GM06990 (cell line): ENCODE measurements at places on chromosomes 6 and 20.

- no peak for DNase-seq
Measured at GRCh38 chr6:163930012-163930411, 515.5 kb downstream of the QKI start.

- DNase-seq: no peak
Measured at GRCh38 chr6:116010790-116011401, 49.8 kb downstream of the FRK start.

DNA sequence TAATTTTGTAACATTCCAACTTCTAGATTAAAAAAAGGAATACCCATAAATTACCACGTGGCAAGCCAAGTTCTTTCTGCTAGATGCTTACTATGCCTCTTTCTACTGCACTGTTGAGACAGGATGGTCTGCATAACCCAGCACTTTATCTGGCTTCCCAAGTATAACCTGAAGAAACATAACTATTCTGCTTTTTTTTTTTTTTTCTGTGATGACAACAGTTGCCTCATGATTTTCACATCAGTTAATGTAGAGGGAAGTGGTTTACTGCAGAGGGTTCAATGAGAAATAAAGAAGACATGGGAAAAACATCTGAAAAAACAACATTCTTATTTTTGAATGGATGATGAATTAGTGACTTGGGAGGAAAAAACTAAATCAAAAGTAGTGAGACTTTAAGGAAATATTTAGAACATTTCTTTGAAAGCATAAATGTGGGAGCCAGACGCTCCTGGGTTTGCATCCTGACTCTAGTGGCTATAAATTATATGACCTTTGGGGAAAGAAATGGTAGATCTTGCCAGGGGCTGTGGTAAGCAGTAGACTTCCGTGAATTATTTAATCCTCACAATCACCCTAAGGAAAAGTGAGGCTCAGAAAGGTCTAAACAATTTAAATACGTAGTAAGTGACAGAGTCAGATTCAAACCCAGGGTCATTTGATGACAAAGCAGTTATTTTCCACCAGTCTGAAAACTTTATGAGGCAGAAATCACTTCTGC, 230.7 kb downstream of the PHACTR1 start:
- DNase-seq: no peak

- DNase-seq: no peak
Measured at GRCh38 chr6:35742842-35743241, 6.0 kb downstream of the ARMC12 start.

- no peak for DNase-seq
Measured at GRCh38 chr6:107698146-107698545, 126.0 kb downstream of the SCML4 start.

GRCh38 chr6:107600936-107601335, 111.0 kb downstream of the SOBP start:
- no peak for DNase-seq

GRCh38 chr20:53291548-53291947, 302.1 kb downstream of the ZNF217 start:
- no peak for DNase-seq

- no peak for DNase-seq
Measured at GRCh38 chr6:118400582-118400981, 147.5 kb upstream of the PLN start.

DNA sequence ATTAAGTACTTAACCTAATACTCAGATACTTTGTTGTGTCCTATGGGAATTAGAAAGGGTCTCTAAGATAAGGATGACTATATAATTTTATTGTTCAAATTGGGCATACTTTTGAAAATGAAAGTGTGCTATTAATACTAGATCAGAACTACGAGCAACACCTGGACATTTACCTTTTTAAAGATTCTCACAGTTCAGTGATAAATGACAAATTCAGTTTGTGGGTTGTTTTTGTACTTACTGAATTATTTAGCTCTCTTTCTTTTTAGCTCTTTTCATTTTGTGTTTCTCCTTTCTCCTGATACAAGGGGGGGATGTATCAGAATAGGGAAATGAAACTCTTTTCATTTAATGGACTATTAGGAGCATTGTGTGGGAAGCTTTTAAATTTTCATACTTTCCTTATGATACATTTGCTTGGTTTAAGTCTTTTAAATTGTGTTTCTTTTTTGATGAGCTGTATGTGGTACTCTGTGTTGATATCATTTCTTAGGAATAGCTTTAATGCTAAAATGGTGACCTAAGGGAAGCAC, 47.5 kb downstream of the PHF3 start:
- peak; percentile 33 for DNase-seq

DNA sequence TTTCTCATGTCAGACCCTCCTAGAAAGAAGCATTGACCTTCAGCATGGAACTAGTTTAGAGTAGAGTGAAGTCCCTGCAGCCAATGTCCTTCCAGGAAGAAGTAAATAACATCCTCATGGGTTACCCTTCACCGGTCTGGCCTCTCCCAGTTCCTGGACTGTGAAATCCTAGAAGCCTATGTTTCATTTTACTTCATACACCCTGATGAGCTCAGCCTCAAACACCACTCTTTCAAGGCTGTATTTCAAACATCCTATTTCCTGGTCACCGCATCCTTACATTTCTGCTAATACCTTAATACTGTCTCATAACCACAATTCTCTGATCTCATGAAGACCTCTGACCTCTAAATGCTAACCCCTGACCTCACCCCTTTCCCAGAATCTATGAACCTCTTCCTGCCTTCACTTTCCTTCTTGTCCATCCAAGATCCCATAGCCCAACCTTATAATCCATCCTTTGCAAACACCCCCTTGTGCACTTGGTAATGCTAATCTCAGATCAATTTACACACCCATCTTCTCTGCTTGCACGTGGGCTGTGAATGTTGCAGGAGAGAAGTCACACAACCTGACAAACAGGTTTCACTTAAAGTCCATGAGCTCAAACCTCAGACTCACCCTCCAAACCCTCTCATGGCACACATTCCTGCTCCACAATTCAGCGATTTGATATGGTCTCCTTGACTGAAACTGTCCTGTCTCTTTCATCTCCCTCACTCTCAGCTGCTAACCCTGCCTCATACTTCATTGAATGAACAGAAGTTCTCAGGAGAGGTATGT, 30.2 kb downstream of the SLC2A10 start:
- no peak for DNase-seq

DNA sequence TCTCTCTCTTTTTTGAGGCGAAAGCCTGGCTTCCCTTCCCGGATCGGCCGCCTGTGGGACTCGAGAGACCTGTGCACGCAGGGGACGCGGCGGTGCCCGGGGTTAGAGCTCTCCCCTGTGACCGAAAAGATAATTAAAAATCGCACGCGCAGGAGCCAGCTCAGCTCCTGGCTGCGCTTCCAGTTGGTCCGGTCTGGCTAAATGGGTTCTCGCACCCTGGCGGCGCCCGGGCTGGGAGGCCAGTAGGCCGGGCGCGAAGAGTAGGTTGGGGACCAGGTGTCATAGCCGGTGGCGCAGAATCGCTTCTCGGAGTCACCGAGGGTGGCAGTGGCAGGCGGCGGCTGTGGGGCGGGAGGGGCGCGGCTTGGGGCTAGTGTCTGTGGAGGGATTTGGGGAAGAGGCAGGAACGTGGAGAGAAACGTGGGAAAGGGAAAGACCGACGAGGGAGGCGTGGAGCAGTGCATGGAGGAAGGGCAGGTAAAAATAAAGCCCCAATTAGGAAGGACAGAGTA, 41.9 kb upstream of the SUPT3H start:
- no peak for DNase-seq

DNA sequence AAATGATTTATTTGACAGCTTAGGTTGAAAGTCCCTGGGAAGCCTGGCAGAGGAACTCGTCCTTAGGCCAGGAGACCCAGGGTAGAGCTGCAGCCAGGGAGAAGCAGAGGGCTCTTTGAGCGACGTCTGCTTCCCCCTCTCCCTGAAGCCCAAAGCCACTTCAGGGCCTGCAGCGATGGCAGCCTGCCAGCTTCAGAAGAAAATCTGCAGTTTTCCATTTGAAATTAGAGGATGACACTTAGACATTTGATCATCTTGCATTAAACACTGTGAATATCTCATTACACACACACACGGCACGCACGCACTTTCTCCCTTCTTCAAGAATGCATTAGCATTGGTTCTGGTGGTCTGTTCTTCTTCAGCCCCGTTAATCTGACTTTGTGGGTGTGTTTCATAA, 96.5 kb downstream of the PLEKHG1 start:
- DNase-seq: no peak

- DNase-seq: peak; percentile 23
Measured at GRCh38 chr6:113564371-113565171, 292.6 kb upstream of the MARCKS start.

DNA sequence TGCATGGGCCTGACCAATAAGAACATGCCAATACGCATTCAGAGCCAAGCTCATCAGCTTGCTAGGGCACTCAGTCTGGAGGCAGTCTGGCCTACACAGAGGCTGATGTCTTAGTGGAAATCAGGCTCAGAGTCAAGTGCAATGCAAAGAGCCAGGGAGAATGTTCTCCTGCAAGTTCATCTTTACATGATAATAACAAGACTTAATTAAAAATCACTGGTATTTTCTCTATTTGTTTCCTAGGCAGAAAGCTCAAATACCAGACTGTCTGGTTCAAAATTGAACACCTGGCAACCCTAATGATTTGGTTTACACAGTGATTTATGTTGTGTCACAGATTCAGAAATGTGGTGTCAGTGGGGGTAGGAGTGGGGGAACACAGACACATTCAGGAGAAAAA, 689.3 kb upstream of the FLRT3 start:
- no peak for DNase-seq

- DNase-seq: no peak
Measured at GRCh38 chr6:143195349-143195845, 134.7 kb downstream of the AIG1 start.

DNA sequence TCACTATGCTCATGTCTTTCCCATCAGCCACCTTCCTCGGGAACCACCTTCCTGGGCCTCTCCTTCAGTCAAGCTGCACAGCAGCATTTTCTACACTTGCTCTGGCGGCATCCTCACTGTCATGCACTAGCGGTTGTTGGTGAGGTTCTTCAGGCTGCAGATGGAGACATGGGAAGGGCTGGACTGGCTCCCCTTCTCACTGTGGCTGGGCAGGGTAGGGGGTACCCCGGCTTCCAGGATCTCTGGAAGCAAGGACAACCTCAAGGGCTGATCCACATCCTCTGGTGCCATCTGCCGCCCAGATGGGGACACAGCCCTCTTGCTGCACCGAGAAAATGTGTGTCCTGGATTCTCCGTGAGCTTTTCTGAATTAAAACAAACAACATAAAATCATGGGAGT, 180.1 kb upstream of the RNF24 start:
- no peak for DNase-seq

- no peak for DNase-seq
Measured at GRCh38 chr20:52534616-52535015, 343.0 kb upstream of the ZFP64 start.

- DNase-seq: no peak
Measured at GRCh38 chr20:53943522-53944291, 126.7 kb downstream of the BCAS1 start.
